ENCODE measurements at places on chromosomes 7 and 10.

- DNase-seq: no peak
These were observed 64.0 kb upstream of the SEMA3A start for GRCh38 chr7:84258628-84259027.

GRCh38 chr10:101217450-101218281 is 11.6 kb downstream of the LBX1 start:
- DNase-seq: no peak

GRCh38 chr7:80374321-80374720 is 137.5 kb downstream of the GNAT3 start:
- no peak for DNase-seq

- DNase-seq: no peak
These were observed 352.2 kb downstream of the TFEC start for GRCh38 chr7:115678086-115678982.

- no peak for DNase-seq
These were observed 48.5 kb downstream of the SP4 start for GRCh38 chr7:21476429-21476828.

- peak; percentile 18 for DNase-seq
These were observed 148.8 kb upstream of the NPY start for GRCh38 chr7:24135003-24135817.

All from KG1 (cell line).